HFFc6 (cell line): ENCODE measurements at places on chromosomes 6 and 20. TPM values are rescaled to one million over a fixed set of nuclear protein-coding genes. Genes with fewer than 3 reads are reported as not detected.

DNA sequence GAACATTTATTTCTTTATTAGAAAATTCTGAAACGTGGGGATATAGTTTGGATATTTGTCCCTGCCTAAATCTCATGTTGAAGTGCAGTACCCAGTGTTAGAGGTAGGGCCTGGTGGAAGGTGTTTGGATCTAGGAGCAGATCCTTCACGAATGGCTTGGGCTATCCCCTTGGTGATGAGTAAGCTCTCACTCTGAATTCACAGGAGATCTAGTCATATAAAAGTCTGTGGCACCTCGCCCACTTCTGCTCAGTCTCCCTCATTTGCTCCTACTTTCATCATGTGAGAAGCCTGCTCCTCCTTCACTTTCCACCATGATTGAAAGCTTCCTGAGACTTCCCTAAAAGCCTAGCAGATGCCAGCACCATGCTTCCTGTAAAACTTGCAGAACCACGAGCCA lies 96.8 kb upstream of the GJE1 start:
- no peaks in the 10 kb centered on the region for H3K27me3 ChIP-seq
- peaks cover 14% of the 10 kb centered on the region for H3K4me1 ChIP-seq
- H3K36me3 ChIP-seq = peaks cover 12% of the 10 kb centered on the region; the same call in 1 of the 2 replicates
- no peak for DNase-seq
- H3K27ac ChIP-seq = no peak overlapping the region

- H3K36me3 ChIP-seq = no peaks in the 10 kb centered on the region
- no peak overlapping the region for H3K4me3 ChIP-seq
- no peaks in the 10 kb centered on the region; the same call in 1 of the 2 replicates for H3K27me3 ChIP-seq
Observed at GRCh38 chr6:105851606-105852005, 234.5 kb upstream of the PRDM1 start.

- no peak for DNase-seq
- no peak overlapping the region for H3K27ac ChIP-seq
- H3K27me3 ChIP-seq = peaks cover 1% of the 10 kb centered on the region; the same call in 1 of the 2 replicates
- no peaks in the 10 kb centered on the region for H3K4me1 ChIP-seq
- no peaks in the 10 kb centered on the region for H3K36me3 ChIP-seq
Observed at GRCh38 chr6:163123098-163123497, 291.4 kb upstream of the QKI start.

DNA sequence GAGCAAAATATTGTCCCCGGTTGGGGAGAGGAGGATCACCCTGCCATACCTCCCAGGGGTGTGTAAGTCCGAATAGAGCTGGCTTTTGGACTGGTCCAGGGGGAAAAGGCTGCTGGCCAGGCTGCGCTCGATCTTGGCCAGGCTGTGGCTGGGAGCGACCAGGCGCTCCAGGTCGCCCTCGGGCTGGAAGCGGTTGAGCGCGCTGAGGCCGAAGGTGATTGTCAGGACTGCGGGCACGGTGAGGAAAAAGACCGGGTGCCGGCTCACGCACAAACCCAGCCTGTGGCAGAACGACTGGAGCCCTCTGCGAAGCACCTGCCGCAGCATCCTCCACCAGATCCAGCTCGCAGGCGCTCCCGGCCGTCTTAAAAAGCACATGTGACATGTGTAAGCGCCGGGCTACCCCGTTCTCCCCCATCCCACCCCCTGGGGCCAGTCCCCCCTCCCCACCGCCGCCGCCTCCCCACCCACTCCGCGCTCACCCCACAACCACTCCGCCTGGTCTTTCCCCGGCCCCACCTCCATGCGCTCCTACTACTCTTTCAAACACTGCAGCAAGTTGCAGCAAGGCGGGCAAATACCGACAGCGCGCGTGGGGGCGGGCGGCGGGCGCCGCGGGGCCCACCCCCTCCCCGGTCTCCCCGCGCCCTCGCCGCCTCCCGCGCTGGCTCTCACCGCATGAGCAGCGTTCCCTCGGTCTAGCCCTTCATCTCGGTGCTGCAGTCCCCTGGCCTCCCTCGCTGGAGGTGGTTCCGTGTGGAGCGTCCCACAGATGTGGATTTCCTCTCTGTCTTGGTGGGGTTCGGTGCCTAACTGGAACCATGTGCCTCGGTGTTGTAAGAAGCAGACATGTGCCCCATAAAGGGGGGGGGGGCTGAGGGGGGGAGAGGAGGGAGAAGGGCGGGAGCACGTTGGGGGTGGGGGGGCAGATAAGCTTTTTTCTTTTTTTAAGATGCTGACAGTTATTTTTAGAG lies 42.4 kb downstream of the PTCHD4 start:
- peak overlapping the region; percentile 38; the same call in 1 of the 2 replicates for H3K27ac ChIP-seq
- peaks cover 25% of the 10 kb centered on the region; the same call in 1 of the 2 replicates for H3K4me1 ChIP-seq
- peaks cover 2% of the 10 kb centered on the region; the same call in 1 of the 2 replicates for H3K27me3 ChIP-seq
- peak overlapping the region; percentile 76; the same call in 1 of the 2 replicates for H3K4me3 ChIP-seq
- H3K36me3 ChIP-seq = no peaks in the 10 kb centered on the region

- no peaks in the 10 kb centered on the region for H3K4me1 ChIP-seq
- no peaks in the 10 kb centered on the region for H3K36me3 ChIP-seq
- no peak overlapping the region for H3K27ac ChIP-seq
Observed at GRCh38 chr6:93735099-93735498, 315.7 kb upstream of the EPHA7 start.

GRCh38 chr6:14816116-14816859 lies 429.6 kb upstream of the JARID2 start:
- no peak overlapping the region for H3K4me3 ChIP-seq
- no peak overlapping the region for H3K27ac ChIP-seq
- DNase-seq = no peak
- 0 out of 2 replicates have a peak, but pooled peaks cover 4% of the 10 kb centered on the region for H3K36me3 ChIP-seq
- peaks cover 26% of the 10 kb centered on the region for H3K4me1 ChIP-seq

- peaks cover 22% of the 10 kb centered on the region for H3K27me3 ChIP-seq
- H3K27ac ChIP-seq = no peak overlapping the region
- peaks cover 19% of the 10 kb centered on the region for H3K36me3 ChIP-seq
Observed at GRCh38 chr20:63150911-63151531, 64.9 kb downstream of the YTHDF1 start.

DNA sequence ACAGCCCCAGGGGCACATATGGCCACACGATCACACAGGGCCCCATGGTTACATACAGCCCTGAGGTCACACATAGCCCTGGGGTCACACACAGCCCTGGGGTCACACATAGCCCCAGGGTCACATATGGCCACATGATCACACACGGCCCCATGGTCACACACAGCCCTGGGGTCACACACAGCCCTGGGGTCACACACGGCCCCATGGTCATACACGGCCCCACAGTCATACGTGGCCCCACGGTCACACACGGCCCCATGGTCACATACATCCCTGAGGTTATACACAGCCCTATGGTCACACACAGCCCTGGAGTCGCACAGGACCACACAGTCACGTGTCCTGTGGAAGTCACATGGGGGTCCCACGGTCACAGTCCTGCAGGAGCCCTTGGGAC lies 120.1 kb downstream of the AGPAT4 start:
- peaks cover 10% of the 10 kb centered on the region; the same call in 1 of the 2 replicates for H3K36me3 ChIP-seq
- H3K4me3 ChIP-seq = no peak overlapping the region
- DNase-seq = no peak
- no peak overlapping the region for H3K27ac ChIP-seq

- H3K4me3 ChIP-seq = no peak overlapping the region
- no peak overlapping the region for H3K27ac ChIP-seq
- H3K36me3 ChIP-seq = no peaks in the 10 kb centered on the region
- H3K27me3 ChIP-seq = peaks cover 2% of the 10 kb centered on the region; the same call in 1 of the 2 replicates
Observed at GRCh38 chr6:34593701-34594100, 37.6 kb upstream of the SPDEF start.

DNA sequence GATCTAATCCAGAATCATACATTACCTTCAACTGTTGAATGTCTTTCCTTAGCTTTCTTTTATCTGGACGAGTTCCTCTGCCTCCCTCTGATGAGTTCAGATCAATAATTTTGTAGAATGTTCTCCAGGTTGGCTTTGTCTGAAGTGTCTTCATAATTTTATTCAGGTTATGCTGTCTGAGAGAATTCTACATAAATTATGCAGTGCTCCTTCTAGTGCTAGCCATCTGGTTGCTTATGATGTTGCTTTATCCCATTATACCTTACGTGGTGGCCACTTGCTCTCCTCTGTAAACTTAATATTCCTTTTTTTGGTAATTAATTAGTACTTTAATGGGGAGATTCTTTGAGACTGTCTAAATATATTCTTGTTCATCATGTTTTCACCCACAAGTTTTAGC lies 67.7 kb upstream of the PTCHD4 start:
- H3K4me1 ChIP-seq = peaks cover under 1% of the 10 kb centered on the region; the same call in 1 of the 2 replicates
- H3K27ac ChIP-seq = no peak overlapping the region
- H3K4me3 ChIP-seq = no peak overlapping the region
- no peaks in the 10 kb centered on the region for H3K27me3 ChIP-seq

The PRND gene
- total RNA-seq = 0.29 to 0.68 TPM (median 0.48 TPM) in 3 replicates

The FOXQ1 gene
- 0.74 to 2.9 TPM (median 0.80 TPM) in 3 replicates for total RNA-seq

The SIRPB2 gene
- total RNA-seq = not detected in 3 replicates

The ADGRF1 gene
- not detected in 3 replicates for total RNA-seq

The TPMT gene
- total RNA-seq = 15.2 and 20.3 TPM in 2 replicates

The ZNF311 gene
- total RNA-seq = 0.15 to 0.23 TPM in 2 of 3 replicates, not detected in the other

The C6orf47 gene
- 14.7 to 15.2 TPM (median 15.0 TPM) in 3 replicates for total RNA-seq
